ENCODE measurements at places on chromosomes 13 and 19.

DNA sequence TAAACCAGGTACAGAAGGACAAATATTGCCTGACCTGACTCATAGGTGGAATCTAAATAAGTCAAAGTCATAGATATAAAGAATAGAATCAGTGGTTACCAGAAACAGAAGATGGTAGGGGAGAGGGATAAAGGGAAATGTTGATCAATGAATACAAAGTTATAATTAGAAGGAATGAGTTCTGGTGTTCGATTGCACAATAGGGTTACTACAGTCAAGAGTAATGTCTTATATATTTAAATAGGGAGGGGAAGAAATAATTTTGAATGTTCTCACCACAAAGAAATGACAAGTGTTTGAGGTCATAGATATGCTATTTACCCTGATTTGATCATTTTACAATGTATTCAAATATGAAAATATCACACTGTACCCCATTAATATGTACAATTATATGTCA is 1541.2 kb downstream of the SLITRK1 start:
- DNase-seq: no peak

- no peak for DNase-seq
Observed at GRCh38 chr13:51481656-51482055, 28.8 kb upstream of the INTS6 start.

- no peak for DNase-seq
Observed at GRCh38 chr13:112793545-112794445, 104.0 kb downstream of the ATP11A start.

DNA sequence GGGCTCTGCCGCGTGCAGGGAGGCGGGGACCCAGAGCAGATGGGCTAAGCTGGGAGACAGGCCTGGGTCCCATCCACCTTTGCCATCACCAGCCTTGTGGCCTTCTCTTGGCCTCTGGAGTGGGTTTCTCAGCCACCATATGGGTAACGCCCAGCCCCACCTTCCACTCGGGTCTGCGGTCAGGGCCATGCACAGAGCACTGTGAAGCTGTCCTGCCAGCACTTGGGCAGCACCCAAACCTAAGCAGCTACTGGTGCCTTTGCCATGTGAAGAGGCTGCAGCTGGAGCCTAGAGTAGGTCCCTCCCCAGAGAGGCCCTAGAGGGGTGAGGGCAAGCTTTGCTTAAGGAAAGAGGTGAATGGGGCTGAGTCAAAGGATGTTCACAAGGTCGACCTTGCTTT is 24.1 kb upstream of the NPAS1 start:
- no peak for DNase-seq

DNA sequence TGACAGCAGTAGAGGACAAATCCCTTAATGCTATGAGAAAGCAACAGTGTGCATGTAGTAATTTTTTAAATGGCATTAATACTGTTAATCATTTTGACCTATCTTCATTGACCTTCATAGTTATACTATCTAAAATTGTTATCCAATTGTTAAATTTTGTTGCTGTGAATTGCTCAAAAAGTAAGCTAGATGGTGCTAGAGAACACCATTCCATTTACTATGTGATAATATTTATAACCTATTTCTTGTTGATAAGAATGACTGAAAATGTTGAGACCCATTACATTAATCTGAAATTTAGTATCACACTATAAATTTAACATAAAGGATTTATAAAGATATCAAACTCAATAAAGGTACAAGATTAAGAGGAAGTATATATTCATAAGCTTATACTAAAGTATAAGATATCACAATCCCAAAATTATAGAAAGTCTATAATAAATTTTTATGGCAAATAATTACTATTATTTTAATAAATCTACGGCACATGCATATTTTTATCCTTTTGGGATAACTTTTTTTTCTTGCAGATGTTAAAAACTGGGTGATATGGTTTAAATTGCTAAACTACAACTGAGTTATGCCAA is 1573.3 kb downstream of the PCDH9 start:
- DNase-seq: no peak

DNA sequence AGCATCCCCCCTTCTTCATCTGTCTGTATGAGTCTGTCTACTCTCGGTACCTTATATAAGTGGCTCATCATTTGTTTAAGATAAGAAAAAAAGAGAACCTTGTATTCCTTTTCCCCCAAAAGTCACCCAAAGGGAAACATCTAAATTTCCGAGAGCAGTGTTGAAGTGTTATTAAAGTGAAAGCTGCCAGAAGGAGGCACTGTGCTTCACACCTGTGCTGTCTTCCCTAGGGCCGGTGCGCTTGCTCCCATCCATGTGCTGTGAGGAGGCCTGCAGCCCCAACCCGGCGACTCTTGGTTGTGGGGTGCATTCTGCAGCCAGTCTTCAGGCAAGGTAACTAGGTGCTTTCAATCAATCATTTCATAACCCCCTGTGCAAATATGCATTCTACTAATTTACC is 97.5 kb downstream of the TNFRSF19 start:
- DNase-seq: no peak

- DNase-seq: no peak
Observed at GRCh38 chr19:2327773-2328400, 499 bp downstream of the LSM7 start.
